ENCODE measurements at places on chromosomes 7 and 10.

DNA sequence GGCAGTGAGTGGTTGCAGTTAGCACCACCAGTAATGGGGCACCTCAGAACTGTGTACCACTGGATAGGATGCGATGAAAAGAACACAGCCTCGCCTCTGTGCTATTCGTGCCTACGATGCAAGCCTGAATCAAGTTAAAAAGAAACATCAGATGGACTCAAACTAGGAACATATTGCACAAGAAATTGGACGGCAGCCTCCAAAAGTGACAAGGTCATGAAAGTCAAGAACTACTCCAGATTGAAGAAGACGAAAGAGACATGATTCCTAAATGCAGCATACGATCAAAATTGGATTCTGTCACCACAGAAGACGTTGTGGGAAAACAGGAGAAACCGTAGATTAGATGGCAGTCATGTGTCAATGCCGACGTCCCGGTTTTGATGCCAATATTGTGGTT lies 648.1 kb upstream of the FOXK1 start:
- DNase-seq: no peak

GRCh38 chr7:142954680-142955268 lies 7.4 kb downstream of the KEL start:
- no peak for DNase-seq

DNA sequence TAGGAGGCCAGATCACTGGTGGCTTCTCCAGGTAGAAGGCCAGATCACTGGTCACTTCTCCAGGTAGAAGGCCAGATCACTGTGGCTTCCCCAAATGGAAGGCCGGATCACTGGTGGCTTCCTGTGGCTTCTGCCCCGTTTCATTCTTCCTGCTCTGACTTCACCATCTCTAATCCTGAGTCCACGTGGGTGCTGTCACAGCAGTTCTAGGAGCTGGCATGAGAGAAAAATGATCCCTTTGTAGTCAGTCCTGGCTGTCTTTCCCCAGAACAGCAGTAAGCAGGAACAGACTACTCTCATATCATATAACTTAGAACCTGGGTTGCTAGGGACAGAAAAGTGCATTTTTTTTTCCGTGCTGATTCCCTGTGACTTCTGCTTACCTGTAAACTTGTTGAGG lies 90.9 kb downstream of the ACTR3B start:
- no peak for DNase-seq

- DNase-seq: no peak
Observed at GRCh38 chr10:30357075-30357801, 8.2 kb upstream of the MTPAP start.

- DNase-seq: no peak
Observed at GRCh38 chr7:149772241-149772955, 990 bp downstream of the ZNF467 start.

GRCh38 chr7:131008840-131009711 lies 275.1 kb upstream of the KLF14 start:
- no peak for DNase-seq

GRCh38 chr10:97590082-97590747 lies 694 bp downstream of the C10orf62 start:
- DNase-seq: no peak

DNA sequence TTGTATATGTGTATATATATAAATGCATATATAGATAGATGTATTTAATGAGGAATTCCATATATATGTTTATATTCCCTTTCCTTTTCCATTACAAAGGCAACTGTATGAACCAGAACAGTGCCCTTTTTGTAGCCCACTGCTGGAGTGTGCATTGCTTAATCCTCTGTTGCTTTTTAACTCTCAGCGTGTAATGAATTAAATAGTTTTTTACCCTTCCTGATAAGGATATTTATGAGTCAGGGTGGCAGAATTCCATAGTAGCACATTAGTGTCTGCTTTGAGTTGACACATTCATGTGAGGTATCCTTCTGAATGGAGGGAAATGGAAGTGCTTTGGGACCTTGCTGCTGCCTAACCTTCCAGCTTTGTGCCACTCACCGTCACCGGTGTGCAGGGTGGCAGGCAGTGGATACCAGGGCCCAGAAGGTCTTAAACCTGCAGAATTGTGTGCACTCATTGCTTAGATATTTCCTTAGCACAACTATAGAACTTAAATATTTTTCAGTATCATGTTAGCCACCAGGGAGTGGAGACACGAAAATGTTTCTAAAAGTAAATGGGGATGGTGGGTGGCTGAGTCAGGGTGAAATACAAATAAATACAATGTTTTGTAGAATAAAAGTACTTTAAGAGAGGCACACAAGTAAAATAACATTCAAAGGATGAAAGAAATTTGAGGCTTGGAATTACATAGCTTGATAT lies 117.9 kb downstream of the SND1 start:
- no peak for DNase-seq

GRCh38 chr7:25348104-25348503 lies 119.8 kb upstream of the NPVF start:
- no peak for DNase-seq

- no peak for DNase-seq
Observed at GRCh38 chr7:14377646-14378266, 388.3 kb upstream of the ETV1 start.

DNA sequence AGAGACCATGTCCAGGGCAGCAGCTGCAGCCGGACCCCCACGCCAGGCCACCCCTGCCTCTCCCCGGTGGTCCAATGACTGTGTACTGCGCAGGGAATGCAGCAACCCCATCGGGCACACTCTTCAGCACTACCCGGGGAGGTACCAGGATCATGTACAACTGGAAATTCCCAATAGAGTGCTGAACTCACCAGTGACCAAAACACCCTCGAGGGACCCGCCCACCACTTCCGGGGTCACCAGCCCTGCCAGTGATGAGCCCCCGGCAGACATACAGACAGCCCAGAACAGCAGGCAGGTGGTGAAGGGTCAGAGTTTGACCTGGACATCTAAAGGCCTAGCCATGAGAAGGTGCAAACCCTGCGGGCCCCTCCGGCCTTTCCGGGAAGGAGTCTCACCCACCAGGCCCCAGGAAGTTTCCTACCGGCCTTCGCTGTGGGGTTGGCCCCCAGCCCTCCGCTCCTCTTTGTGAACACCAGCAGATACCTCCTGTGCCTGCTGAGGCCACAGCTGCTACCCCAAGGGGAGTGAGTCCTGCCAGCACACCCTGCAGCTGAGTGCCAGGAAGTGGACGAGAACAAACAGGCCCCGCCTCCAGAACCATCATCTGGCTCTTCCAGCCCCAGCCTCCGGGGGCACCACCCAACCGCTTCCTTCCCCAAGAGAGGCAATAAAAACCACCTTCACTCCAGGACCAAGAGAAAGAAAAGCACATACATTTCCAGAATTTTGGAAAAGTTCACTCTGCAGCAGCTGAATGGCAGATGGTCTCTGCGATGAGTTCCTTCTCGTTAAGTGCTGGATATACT lies 5.0 kb upstream of the ANKRD61 start:
- DNase-seq: peak; percentile 44

DNA sequence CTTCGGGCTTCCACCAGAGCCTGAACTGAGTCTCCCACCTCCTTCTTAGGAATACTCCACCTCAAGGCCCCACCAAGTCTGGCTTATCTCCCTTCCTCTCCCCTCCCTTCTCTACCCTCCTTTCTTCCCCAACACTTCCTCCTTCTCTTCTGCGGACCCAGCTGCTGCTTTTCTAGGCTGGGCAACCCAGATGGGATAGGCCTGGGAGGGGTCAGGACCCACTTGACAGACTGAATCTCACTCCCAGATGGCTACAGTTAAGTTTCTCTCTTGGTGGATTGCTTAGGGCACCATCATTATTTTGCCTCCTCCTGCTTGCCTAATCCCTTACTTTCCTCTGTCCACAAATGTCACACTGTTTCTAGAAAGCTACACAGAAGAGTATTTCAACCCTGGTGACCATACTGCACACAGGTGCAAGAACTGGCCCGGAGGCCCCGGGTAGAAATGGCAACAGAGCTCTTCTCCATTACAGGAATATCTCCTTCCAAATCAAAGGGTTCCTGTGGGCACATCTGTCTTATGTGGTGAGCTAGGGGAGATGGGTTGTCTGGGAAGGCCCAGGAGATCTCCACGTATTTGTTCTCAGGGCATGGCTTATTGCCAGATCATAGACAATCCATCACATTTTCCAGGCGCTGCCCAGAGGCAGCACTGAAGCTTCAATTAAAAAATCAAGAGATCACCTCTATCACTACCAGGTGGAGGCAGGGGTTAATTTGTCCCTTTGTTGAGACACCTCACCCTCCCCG lies 5.1 kb upstream of the HOXA11 start:
- no peak for DNase-seq

Data from stimulated activated CD4-positive, alpha-beta T cell treated with anti-CD3 and anti-CD28 coated beads, Interleukin-12 subunit alpha, Interleukin-12 subunit beta, amount 100 ng/mL, for 24 hours (primary cell).